ENCODE measurements at places on chromosomes 2 and 18. TPM values are rescaled to one million over a fixed set of nuclear protein-coding genes. Genes with fewer than 3 reads are reported as not detected.
A peak's percentile ranks its signal among the peaks of the same experiment; 100 is the strongest.

- DNase-seq = no peak
Observed at GRCh38 chr2:180184506-180184905, 177.4 kb upstream of the CWC22 start.

GRCh38 chr2:20507166-20507692, 60.4 kb downstream of the RHOB start:
- no peak for DNase-seq

DNA sequence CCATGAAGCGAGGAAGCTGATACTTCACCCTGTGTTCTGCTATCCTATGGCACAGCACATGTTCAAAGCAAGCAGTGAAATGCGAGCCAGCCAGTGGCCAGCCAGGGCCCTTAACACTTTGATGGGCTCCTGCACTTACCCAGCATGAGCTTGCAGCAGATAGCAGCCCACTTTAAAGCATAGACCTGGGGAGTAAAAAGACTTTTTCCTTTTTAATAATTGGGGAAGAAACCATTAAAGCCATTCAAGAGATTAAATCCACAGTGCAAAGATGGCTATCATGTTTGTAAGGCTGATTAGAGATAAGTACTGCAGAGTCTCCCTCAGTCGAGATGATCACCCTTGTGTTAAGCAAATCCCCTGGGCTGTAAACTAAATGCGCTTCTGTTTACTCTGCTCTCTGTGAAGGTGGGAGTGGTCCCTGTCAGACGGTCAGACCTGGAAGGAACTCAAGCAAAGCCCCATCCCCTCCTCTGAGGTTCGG, 15.7 kb downstream of the CCBE1 start:
- DNase-seq = no peak

GRCh38 chr2:123500988-123501387, 524.1 kb upstream of the CNTNAP5 start:
- DNase-seq = no peak

DNA sequence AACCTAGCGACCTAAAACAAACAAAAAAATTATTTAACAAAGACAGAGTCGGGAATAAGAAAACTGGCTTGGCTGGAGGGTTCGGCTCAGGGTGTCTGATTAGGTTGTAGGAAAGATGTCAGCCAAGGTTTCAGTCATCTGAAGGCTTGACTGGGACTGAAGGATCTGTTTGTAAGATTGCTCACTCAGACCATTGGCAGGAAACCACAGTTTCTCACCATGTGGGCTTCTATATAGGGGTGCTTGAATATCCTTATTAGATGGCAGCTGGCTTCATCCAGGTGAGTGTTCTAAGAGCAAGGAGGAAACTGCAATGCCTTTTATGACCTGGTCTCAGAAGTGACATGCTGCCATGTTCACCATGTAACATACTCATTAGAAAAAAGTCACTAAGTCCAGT, 999 bp upstream of the IL36B start:
- peak; percentile 4 for DNase-seq

- no peak for DNase-seq
Observed at GRCh38 chr18:31576670-31577069, 15.0 kb upstream of the TTR start.

Gene MLPH
- total RNA-seq = 87.9 TPM

DNA sequence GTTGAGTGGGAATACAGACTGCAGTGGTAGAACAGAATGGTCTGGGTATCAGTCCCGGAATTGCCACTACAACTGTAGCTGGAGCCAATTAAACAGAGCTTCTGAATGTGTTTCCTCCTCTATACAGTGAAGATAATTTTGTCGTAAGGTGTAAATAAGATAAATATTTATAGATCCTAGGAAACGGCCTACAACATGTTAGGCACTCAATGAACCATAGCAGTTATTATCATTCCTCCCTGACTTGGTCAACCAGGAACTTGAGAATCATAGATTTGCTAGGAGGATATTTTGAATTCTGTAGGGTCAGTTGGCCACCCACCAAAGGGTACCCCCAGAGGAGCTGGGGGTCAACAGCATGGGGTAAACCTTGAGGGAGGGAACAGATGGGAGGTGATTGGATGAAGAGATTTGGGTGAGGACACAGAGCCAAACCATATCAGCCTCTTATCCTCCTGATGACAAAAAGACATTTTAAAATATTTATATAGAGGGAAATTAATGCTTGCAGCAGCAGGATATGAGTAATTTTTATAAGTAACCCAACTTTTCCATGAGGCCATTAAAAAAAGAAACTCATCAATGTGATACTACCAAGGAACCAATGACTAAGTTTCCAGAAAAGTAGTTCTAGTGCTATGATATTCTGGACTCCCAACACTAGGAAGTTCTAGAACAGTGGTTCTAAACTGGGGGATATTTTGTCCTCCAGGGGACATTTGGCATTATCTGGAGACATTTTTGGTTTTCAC, 4.0 kb downstream of the DHRS9 start:
- DNase-seq = no peak

DNA sequence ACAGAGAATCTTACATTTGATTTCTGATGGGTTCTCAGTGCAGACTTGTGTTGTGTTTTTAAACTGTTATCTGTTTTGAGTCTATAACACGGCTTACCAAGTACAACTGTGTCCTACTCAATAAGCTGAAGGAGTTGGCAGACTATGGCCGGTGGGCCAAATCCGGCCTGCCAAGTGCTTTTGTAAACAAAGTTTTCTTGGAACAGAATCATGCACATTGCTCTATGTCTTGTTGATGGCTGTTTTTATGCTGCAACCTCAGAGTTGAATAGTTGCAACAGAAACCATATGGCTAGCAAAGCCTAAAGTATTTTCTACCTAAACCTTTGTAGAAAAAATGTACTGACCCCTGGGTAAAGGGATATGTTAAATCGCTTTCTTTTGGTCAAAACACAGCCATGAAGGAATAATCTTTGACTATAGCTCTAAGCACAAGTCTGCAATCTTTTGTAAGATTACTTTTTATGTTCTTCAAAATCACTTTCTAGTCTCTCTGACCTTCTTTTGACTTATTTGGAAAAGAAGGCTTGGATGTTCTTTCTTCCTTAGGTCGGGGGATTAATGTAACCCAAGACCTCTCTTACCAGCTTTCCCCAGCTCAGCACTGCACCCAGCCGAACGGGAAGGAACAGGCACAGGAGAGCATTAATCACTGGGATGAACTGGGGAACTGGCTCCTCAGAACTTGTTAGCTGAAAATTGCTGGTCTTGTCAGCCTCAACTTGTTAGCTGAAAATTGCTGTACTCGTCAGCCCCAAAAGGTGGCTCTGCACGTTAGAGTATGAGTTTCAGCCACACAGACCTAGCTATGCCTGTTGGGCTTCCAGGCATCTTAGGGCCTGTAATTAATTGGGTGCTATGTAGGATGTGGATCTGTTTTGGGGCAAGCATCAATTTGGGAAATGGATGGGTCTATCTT, 75.4 kb downstream of the CD8B2 start:
- no peak for DNase-seq

DNA sequence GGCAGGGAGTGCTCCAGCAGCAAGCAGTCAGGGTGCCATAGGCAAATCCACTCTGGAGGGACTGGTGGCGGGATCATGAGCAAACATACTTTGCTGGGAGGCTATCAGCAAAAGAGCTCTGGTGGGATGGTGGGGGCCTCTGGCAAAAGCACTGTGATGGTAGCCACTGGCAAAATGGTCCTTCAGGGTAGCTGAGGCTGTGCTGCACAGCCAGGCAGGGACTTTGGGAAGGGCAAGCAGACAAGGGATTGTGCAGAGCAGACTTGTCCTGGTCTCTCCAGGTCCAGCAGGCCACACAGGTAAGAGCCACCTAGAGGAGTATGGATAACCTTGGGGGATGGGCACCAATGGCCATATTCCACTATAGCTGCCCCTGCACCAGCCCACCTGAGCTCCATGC, 129.4 kb upstream of the OTOS start:
- DNase-seq = no peak

Gene LYPD6
- 5.2 TPM for total RNA-seq

DNA sequence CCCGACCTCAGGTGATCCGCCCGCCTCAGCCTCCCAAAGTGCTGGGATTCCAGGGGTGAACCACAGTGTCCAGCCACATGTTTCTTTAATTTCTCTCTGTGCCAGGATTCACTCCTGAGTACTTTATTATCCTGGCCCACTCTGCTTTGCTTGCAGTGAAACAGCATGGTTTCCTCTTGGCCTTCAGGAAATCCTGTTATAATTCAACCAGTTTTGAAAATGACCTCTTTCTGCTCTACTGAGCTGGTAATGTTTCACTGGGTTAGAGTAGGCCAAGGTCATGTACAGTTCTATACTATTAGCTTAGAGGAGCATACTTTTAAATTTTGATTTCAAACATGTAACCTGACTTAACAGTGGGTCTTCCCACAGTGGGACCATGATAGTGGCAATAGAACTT, 90.6 kb upstream of the PELI1 start:
- DNase-seq = no peak

DNA sequence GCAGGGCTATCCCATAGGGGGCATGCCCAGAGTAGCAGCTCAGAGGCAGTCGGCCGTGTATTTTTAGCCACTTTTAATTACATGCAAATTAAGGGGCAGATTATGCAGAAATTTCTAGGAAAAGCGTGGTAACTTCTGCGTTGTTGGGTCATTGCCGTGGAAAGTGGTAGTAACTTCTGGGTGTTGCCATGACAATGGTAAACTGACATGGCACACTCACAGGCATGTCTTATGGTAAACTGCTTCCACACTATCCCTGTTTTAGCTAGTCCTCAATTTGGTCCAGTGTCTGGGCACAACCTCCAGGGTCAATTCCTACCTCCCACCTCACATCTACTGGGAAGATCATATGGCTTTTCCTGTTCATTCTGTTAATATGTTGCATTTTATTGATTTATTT, 428.9 kb upstream of the FANCL start:
- no peak for DNase-seq

DNA sequence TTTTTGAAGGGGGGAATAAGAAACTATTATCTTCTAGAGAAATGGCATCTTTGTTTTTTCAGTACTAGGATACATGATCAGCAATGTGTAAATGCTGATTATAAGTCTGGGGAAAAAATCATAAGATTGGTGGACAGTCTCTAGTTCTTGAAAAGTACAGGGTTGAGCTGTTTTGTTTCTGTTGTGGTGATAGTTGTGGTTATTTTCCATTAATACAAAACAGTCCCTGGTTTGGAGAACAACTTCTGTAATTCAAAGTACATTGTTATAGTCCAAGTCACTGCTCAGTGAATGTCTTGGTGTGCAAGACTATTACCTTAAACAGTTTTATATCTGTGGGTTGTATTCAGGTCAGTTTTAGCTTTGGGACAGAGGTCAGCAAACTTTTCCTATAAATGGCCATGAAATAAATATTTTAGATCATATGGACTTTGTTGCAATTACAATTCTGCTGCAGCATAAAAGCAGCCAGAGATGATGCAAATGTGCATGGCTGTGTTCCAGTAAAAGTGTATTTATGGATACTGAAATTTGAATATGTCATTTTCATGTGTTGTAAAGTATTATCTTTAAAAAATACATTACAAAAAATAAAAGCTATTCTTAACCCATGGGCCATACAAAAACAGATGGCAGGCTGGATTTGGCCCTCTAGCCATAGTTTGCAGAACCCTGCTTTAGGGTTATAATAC, 111.0 kb downstream of the CERS6 start:
- no peak for DNase-seq

GRCh38 chr2:64777841-64778240, 124.1 kb upstream of the SERTAD2 start:
- DNase-seq = no peak

GRCh38 chr18:57715671-57716070, 87.4 kb downstream of the ATP8B1 start:
- no peak for DNase-seq

Gene UPP2
- total RNA-seq = not detected

DNA sequence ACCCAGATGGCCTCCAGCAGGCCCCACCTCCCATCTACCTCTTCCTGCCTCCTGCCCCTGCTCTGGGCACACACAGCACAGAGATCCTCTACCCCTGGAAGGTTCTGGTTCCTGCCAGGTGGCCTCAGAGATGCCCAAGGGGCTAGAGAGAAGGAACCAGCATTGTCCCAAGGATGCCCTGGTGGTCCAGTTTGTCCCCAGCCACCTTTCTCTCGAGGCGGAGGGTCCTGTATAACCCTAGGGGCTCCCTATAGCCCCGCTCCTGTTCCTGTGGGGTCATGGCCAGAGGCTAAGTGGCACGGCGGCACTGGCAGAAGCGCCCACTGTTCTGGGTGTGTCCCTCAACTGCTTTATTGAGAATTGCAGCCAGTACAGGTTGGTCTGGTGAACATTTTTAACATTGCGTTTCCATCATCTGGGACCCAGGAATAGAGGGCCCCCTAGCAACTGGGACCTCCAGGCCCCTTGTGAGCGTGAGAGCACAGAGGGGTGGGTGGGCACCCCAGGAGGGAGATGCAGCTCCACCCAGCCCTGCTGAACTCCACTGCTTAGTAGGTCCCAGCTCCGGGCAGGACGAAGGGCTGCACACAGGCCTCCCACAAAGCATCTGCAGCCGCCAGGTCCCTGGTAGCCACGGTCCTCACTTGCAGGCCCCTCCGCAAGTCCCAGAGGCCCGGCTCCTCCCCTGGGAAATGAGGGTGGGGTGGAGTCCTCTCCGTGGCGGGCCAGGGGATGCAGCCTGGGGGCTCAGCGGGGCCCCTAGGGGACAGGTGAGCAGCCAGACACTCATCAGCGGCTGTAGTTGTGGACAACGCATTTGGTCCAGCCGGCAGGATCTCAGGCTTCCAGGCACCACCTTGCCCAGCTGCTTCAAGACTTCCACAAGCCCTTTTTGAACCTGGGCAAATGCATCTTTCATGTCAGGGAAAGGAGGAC, 33.1 kb downstream of the GPC1 start:
- peak; percentile 10 for DNase-seq

DNA sequence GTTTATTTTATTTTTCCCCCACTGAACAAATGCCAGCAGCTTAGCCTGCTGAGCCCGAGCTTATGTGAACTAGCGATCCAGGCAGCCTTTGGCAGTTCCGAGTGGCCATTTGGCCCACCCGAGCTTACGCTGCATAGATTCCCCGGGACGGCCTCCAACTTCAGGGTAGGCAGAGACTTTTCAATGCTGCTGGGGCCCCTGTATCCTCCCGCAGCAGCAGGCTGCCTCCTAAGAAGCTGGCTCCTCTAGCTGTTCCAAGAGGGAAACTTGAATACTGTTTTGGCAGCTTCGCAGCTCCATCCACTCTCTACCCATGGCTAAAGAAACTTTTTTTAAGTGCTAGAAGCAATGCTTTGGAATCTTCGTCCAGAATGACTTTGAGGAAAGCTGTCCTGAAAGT, 295.2 kb downstream of the SS18 start:
- no peak for DNase-seq

Gene POTEJ
- 0.17 TPM for total RNA-seq

DNA sequence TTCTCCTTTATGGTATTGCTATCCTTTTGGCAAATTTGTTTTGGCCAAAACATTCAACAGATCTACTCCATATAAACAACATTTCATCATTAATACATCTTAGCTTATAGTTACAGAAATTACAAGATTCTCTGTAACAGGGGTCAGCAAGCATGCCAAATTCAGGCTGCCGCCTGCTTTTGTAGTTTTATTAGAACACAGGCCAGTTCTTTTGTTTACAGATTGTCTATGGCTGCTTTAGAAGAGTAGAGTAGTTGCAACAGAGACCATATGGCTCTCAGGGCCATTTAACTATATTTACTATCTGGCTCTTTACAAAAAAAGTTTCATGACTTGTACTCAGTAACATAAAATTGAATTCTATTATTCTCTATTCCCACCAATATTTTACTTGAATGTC, 53.9 kb downstream of the LNPK start:
- no peak for DNase-seq

GRCh38 chr2:3645745-3646389, 12.1 kb upstream of the ALLC start:
- DNase-seq = no peak

Data from colonic mucosa (tissue), 4 donors.